B cell (primary cell): ENCODE measurements at places on chromosomes 4 and X. TPM values are rescaled to one million over a fixed set of nuclear protein-coding genes. Genes with fewer than 3 reads are reported as not detected.

DNA sequence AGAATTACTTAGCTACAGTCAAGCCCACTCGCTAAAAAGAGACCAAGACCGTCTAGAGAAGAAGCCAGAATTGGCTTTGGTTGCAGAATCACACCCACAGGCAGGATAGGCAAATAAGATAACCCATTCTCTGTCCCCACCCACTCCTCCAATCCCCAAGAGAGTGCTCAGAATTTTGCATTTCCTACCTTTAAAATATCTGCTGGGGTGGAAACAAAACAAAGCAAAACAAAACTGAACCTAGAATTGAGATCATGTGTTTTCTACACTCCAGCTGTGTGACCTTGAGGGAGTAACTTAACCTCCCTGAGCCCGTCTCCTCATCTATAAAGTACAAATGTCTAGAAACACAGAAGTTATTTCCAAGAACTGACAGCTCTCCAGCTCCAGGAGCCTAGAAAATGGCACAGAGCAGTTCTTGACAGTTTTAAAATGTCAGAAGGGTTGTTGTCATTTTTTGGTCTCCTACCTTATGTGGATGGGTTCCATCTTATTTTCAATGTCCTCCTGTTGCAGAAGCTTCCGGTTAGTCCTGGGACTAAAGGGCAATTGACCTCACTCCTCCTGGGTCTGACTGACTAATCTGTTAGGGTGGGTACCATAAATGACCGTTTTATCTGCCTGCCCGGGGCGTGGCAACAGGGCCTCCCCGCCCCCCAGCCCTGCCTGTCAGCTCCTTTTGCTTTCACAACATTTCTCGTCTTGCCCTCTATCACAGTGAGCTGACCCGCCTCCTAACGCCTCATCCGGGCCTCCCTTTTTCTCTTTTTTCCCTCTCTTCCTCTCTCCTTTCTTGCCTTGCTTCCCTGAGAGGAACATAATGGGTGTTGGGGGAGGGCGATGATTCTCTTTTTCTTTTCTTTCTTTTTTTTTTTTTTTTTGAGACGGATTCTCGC is 114.0 kb downstream of the RBM47 start:
- no peaks in the 10 kb centered on the region for H3K36me3 ChIP-seq
- H3K4me3 ChIP-seq = peak overlapping the region; percentile 56
- H3K27ac ChIP-seq = peak overlapping the region; percentile 38
- H3K27me3 ChIP-seq = no peaks in the 10 kb centered on the region

DNA sequence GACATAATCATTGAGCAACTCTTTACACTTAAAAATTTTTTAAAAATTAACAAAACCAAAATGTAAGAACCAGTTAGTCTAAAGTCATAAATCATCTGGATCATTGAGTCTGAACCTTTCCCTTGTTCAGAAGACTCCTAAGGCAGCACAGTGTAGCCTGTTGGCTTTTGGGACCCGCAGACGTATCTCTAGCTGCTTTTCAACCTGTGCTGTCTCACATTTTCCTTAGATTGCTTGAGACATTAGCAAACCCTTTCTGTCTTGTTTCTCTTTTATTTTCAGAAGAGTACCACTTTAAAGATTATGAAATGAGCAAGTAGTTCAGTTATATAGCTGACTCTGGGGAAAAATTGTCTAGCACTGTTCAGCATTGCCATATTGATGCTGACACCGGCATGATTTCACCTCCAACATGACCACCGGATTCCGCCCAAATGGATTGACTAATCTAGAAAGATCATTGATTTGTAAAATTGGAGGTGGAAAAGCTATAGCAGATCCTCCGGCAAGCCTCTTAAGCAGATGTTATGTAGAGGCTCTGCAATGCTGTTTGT is 8.9 kb downstream of the TCEANC start:
- no peaks in the 10 kb centered on the region for H3K27me3 ChIP-seq
- no peak overlapping the region for H3K27ac ChIP-seq
- H3K4me3 ChIP-seq = no peak overlapping the region

GRCh38 chrX:70174754-70175153 is 2.5 kb upstream of the DGAT2L6 start:
- H3K27ac ChIP-seq = no peak overlapping the region
- no peaks in the 10 kb centered on the region for H3K36me3 ChIP-seq
- DNase-seq = no peak

DNA sequence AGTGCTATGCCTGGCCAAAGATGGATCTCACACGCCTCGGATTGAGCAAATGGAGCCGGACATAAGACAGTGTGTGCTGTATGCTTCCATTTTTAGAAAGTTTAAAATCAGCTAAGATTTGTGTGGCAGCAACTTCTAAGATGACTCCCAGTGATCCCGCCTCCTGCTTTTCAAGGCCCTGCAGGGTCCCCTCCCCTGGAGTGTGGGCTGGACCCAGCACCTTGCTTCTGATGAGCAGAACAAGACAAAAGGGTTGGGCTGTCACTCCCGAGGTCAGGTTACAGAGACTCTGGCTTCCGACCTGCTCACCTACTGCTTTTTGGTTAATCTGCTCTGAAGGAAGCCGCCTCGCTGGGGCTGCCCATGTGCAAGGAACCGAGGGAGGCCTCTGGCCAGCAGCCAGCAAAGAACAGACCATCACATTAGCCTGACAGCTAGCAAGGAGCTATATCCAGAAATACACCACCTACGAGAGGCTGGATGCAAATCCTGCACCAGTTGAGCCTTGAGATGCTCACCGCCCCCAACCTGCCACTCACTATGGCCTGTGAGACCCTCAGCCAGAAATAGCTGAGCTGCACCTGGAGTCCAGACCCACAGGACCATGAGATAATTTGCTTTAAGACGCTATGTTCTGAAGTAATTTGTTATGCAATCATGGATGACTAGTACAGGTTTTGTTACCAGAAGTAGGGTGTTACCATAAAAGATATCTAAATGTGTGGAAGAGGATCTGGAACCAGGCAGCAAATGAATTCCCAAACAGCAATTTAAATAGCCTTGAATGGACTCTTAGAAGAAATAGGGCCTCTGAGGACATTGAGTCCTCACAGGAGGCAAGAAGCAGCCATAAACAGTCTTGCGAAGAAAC is 47.6 kb downstream of the CRMP1 start:
- no peak for DNase-seq
- no peaks in the 10 kb centered on the region for H3K27me3 ChIP-seq
- no peaks in the 10 kb centered on the region for H3K4me1 ChIP-seq

GRCh38 chr4:180028682-180029081 is 2214.5 kb upstream of the TENM3 start:
- no peaks in the 10 kb centered on the region for H3K36me3 ChIP-seq
- no peaks in the 10 kb centered on the region for H3K4me1 ChIP-seq
- H3K4me3 ChIP-seq = no peak overlapping the region
- no peaks in the 10 kb centered on the region for H3K27me3 ChIP-seq
- H3K27ac ChIP-seq = no peak overlapping the region

DNA sequence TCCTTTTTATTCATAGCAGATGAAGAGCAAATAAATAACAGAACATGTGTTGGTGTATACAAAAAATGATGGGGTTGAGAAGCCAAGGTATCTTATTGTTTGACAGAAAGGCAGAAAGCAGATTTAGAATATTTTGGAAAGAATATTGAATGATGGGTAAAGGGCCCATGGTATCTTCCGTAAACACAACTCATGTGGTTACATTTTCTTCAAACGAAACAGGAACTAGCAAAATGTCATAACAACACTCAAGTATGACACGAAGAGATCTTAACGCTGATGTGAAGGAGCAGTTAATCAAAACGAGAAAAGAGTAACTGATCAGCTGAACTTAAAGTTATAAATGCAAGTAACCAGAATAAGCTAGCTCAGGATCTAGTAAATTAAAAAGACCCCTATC is 195.7 kb upstream of the GK2 start:
- peaks cover 34% of the 10 kb centered on the region for H3K4me1 ChIP-seq
- no peaks in the 10 kb centered on the region for H3K36me3 ChIP-seq
- DNase-seq = peak; percentile 62
- H3K4me3 ChIP-seq = no peak overlapping the region

GRCh38 chrX:30317308-30317707 is 8.1 kb upstream of the NR0B1 start:
- no peaks in the 10 kb centered on the region for H3K27me3 ChIP-seq
- no peak overlapping the region for H3K27ac ChIP-seq

DNA sequence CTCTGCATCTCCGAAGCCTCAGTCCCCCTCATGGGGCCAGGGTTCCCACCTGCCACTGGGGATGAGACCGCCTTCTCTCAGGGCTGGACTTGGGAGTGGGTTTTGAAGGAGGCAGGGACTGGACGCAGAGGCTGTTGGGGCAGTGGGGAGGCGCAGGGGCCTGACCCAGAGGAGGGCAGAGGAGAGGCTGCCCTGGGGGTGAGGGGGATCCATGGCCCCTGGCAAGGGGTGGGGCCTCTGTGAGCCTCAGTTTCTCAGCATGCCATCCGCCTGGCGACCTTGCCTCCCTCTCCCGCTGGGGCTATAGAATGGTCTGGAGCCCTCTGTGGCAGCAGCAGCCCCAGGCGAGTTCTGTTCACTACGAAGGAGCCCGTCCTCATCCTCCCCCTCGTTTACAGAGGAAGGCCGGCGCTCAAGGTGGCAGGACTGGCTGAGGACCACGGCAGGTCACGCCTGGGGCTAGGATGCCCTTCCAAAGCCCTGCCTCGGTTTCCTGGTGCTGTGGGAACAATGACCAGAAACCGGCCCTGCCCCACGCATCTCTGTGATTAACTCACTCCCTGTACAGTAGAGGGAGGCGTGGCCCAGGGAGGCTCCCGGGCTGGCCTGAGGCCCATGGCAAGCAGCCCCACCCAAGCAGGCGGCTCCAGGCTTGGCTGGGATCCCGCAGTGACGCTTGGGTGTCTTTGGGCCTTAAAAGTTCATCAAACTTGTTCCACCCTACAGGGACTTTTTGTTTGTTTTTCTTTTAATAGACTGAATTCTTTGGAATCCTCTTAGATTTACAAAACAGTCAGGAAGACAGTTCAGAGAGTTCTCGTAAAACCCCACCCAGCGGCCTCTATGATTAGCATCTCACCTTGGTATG is 16.0 kb upstream of the SH3TC1 start:
- no peaks in the 10 kb centered on the region for H3K4me1 ChIP-seq
- H3K4me3 ChIP-seq = no peak overlapping the region
- no peaks in the 10 kb centered on the region for H3K36me3 ChIP-seq
- DNase-seq = no peak

DNA sequence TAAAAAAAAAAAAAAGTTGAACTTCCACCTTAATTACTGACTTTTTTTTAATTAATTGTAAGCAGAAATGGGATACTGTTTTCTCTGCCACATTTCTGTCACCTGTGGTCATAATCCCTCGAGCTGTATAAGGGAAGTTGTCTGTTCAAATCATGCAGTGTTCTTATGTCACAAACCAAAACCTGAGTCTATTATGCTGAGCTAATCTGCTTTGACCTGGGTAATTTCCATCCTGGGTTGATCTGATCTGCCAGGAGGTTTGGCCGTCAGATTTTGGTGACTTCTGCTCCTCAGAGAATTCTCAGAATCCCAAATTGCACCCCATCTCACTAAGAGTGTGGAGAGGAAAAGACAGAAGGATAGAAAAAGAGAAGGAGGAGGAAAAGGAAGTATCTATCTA is 683.1 kb downstream of the KCTD8 start:
- H3K4me3 ChIP-seq = no peak overlapping the region
- no peak overlapping the region for H3K27ac ChIP-seq
- no peaks in the 10 kb centered on the region for H3K36me3 ChIP-seq
- H3K27me3 ChIP-seq = no peaks in the 10 kb centered on the region

SASH3 gene
- polyA plus RNA-seq = 224 and 291 TPM in 2 replicates

CENPC gene
- 11.7 and 14.2 TPM in 2 replicates for polyA plus RNA-seq

TASL gene
- polyA plus RNA-seq = 8.1 and 15.7 TPM in 2 replicates
